ENCODE measurements at places on chromosomes 12 and 14.

- no peak for DNase-seq
These were observed 31.7 kb upstream of the MMP19 start for GRCh38 chr12:55874443-55874842.

DNA sequence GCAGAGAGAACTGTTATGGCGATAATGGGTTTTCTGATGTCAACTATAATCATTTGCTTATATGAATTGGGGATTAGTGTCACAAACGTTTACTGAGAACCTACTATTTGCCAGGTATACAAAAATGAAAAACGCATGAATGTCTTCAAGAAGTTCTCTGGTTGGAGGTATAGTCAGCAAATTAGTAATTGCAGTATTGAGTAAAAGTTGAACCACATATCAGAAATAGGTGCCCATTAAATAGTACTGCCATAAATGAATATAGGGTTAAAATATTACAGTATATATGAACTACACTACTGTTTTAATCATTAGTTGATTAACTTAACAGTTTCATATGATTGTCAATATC lies 60.0 kb downstream of the PTPRB start:
- DNase-seq: no peak

- DNase-seq: no peak
These were observed 4.3 kb downstream of the NUAK1 start for GRCh38 chr12:106134294-106134949.

GRCh38 chr12:40794087-40794486 lies 101.8 kb downstream of the CNTN1 start:
- no peak for DNase-seq

DNA sequence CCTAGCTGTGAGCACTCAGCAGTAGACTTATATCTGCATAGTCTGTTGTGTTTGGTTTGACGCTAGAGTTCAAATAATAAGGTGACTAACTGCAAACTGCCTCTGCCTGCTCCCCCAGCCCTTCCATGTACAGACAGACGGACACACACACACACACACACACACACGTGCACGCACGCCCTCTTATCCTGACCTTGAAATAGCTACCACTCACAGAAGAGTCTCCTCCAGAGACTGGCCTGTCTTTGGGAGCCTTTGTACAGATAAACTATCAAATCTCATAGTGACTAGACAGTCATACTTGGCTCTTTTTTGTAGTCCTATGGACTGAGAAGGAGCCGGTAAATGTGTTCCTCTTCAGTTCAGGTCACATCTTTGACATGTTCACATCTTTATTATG lies 158.4 kb downstream of the FBXL14 start:
- no peak for DNase-seq

DNA sequence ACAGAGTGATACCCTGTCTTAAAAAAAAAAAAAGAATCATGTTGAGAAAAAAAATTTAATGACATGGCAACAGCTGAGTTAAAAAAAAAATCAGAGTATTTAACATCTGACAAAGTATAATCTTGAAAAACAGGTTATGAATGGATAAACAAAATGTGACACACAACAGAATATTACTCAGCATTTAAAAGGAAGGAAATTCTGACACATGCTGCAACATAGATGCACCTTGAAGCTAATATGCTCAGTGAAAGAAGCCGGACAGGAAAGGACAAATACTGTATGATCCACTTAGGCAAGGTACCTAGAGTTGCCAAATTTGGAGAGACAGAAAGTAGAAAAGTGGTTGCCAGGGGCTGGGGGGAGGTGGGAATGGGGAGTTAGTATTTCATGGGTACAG lies 19.4 kb upstream of the EIF2B2 start:
- no peak for DNase-seq

DNA sequence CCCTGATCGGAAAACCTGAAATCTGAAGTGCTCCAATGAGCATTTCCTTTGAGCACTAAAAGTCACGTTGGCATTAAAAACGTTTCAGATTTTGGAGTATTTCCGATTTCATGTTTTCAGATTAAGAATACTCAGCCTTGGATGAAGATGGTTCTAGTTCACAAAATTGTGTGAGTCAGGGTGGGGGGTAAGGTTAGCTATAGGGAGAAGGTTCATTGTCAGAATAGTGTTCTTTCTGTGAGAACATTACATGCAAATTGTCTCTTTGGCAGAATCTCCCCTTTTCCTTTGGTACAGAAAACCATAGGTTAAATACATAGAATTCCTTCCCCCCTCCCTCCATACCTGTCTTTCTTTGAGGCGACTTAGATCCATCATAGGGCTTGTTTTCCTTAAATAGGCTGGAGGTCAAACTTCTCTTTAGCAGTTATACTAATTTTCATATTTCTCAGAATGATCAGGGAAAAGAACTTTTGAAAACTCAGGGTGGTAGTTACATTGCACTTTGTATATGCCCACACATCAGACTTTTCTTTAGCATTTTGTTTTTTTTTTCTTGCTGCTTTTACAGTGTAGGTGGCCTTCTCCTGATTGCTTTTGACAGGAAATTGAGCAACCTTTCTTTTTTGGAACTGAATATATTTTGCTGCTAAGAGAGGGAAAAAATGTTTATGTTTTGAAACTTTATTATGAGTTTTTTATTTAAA lies 503.5 kb downstream of the PCNX1 start:
- no peak for DNase-seq

DNA sequence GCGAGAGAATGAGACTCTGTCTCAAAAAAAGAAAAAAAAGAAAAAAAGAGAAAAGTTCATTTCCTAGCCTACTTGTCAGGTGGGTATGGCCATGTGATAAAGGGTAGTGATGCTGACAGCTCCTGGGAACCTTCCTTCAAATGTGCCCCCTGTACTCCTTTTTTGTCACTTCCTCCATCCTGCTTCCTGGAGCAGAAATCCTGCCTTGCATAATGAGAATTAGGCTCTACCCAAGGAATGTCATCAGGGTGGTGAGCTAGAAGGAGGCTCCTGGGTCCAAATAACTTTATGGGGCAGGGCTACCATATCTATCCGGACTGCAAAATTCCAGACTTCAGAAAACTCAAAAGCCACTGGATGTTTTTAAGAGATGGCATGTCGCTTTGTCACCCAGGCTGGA lies 27.8 kb upstream of the FBXO34 start:
- no peak for DNase-seq

GRCh38 chr12:104011253-104011652 lies 38.7 kb downstream of the GLT8D2 start:
- DNase-seq: no peak

DNA sequence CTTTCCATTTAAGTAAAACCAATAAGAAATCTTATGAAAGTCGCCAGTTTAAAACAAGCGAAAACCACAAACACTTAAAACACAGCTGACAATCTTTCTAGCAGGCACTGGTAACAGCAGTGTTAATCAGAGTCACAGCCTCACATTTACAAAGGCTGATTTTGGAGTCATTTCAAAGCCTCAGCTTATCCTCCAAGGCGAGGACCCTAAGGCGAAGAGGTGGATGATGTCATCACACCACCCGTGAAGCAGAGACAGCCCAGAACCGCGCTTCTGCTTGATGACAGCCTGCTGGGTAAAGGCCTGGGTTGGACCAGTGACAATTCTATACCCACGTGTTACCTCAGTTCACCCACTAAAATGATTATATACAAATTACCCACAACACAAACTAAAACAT lies 10.1 kb downstream of the GOLGA3 start:
- no peak for DNase-seq
